Neural crest cell (in vitro differentiated cells): ENCODE measurements at places on chromosomes 16 and 17.

DNA sequence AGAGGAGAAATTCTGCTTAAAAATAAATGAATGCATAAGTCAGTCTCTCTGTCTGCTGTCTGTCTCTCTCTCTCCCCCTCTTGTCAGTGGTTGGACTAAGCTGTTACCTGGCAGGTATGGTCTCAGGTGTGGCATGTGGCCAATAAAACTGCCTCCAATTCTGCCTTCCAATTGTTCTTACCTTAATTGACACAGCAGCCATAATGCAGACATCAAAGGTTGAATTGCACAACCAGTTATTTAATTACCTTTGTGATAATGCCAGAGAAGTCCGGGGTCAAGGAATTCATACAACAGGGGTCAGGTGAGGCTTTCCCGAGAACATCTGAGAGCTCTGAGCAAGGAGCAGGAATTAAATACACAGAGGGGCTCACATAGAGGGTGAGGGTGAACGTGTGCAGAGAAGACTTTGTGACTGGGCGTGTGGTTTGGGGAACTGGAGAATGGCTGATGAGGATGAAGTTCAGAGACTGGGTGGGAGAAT lies 78.8 kb upstream of the CDYL2 start:
- no peaks in the 10 kb centered on the region for H3K4me1 ChIP-seq
- no peak for DNase-seq
- H3K4me3 ChIP-seq, result no peak overlapping the region

- H3K4me3 ChIP-seq, result no peak overlapping the region
- no peaks in the 10 kb centered on the region for H3K4me1 ChIP-seq
- H3K27me3 ChIP-seq, result no peaks in the 10 kb centered on the region
- no peak overlapping the region for H3K27ac ChIP-seq
Measured at GRCh38 chr17:63611354-63611753, 10.7 kb downstream of the TACO1 start.

- H3K36me3 ChIP-seq, result no peaks in the 10 kb centered on the region
- peaks cover 9% of the 10 kb centered on the region for H3K27me3 ChIP-seq
- H3K27ac ChIP-seq, result no peak overlapping the region
- peaks cover 4% of the 10 kb centered on the region for H3K4me1 ChIP-seq
- H3K4me3 ChIP-seq, result no peak overlapping the region
Measured at GRCh38 chr16:79409978-79410377, 190.6 kb downstream of the MAF start.

DNA sequence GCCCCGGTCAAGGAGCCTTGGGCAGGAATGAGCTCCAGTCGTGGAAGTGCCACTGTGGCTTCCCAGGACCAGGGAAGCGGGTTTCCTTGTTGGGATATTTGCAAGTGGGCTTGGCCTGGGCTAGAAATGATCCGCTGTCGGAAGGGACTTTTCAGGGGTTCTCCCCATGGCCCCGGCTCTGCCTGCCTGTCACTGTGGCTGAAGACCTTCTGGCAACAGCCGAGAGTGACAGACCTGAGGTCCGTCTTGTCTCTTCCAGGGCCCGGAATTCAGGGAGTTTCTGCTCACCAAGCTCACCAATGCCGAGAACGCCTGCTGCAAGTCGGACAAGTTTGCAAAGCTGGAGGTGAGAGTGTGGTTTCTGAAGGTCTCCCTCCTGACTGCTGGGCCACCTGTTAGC lies 57.7 kb downstream of the OR1D5 start:
- H3K4me3 ChIP-seq, result no peak overlapping the region
- no peaks in the 10 kb centered on the region for H3K4me1 ChIP-seq
- H3K27me3 ChIP-seq, result no peaks in the 10 kb centered on the region

GRCh38 chr17:33196883-33197282 lies 96.2 kb downstream of the ASIC2 start:
- no peak overlapping the region for H3K4me3 ChIP-seq
- no peak overlapping the region for H3K27ac ChIP-seq
- no peaks in the 10 kb centered on the region for H3K4me1 ChIP-seq
- peaks cover 76% of the 10 kb centered on the region for H3K27me3 ChIP-seq
- no peak for DNase-seq

GRCh38 chr17:17391668-17392370 lies 85.0 kb upstream of the MED9 start:
- no peaks in the 10 kb centered on the region for H3K27me3 ChIP-seq
- no peak for DNase-seq
- peaks cover 8% of the 10 kb centered on the region for H3K4me1 ChIP-seq
- H3K4me3 ChIP-seq, result no peak overlapping the region
- no peaks in the 10 kb centered on the region for H3K36me3 ChIP-seq

DNA sequence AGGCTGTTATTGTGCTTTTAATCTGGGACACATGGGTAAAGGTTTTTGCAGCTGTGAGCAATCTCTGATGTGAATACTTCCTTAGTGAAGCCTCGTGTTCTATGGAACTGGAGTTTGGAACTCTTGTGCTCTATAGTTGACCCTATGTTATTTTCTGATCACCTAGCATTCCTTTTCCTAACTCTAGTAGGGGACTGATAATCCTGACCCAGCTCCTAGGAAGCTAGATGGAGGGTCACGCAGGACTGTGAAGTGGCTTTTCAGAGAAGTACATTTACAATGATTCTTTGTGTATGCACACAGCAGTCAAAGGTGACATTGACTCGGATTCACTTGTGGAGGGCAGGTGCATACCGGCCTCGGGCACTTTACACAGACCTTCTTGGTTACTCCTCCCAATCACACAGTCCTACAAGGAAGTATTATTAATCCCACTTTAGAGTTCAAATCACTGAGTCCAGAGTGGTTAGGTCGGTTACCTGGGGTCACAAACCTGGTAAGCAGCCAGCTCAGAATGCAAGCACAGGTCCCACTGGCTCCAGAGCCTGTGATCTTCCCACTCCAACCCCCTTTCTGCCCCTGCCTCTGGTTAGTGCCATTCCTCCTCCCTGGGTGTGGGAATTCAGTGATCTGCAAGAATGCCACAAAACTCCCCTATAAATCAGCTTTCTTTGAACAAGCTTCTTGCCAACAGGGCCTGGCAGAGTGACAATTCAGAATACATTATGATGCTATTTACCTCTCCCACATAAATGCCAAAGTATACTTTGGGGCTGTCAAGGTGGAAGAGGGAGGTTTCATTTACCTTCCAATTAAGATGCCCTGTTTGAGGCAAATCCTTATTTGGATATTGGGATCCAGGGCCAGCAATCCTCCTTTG lies 7.1 kb downstream of the CHD9NB start:
- H3K27ac ChIP-seq, result no peak overlapping the region
- DNase-seq, result no peak
- H3K36me3 ChIP-seq, result no peaks in the 10 kb centered on the region
- no peak overlapping the region for H3K4me3 ChIP-seq
